ENCODE measurements at places on chromosomes 2 and 18.

- DNase-seq, result no peak
These were observed 753.6 kb upstream of the GCFC2 start for GRCh38 chr2:76464310-76464709.

DNA sequence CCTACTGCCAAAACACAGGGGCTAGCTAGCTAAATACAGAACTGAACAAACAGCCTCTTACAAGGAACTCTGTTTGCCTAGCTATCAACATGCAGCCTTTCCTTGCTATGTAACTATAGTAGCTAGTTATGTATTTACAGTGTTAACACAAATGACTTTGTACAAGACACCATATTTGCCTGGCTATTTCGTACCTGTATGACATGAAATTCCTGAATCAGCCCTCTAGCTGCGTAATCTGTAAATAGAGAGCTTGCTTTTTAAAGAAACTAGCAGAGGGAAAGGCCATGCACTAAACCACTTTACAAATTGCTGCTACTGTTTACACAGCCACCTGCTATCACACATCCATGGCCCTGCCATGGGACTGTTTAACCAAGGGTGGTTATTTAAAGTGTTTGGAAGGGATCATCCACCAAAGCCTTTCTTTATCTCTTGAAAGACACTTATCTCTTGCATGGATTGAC, 248.7 kb downstream of the TFCP2L1 start:
- DNase-seq, result no peak

- no peak for DNase-seq
These were observed 274.9 kb upstream of the GYPC start for GRCh38 chr2:126381091-126381490.

DNA sequence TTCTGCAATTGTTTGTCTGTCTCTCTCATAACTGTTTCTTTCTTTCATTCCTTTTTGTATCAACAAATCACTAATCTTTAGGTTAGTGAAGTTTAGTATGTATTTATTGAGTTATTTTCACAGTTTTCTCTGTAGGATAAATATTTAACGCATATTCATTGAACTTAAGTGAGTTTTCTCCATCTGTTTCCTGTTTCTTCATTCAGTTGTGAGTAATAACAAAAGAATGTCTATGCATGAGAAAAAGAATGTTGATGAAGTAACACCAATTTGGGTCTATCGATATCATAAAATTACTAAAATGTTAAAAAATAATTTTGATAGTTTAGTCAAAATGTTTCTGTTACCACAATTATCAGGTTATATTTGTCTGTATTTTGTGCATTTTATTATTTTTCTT, 948.0 kb downstream of the DSC3 start:
- DNase-seq, result no peak

DNA sequence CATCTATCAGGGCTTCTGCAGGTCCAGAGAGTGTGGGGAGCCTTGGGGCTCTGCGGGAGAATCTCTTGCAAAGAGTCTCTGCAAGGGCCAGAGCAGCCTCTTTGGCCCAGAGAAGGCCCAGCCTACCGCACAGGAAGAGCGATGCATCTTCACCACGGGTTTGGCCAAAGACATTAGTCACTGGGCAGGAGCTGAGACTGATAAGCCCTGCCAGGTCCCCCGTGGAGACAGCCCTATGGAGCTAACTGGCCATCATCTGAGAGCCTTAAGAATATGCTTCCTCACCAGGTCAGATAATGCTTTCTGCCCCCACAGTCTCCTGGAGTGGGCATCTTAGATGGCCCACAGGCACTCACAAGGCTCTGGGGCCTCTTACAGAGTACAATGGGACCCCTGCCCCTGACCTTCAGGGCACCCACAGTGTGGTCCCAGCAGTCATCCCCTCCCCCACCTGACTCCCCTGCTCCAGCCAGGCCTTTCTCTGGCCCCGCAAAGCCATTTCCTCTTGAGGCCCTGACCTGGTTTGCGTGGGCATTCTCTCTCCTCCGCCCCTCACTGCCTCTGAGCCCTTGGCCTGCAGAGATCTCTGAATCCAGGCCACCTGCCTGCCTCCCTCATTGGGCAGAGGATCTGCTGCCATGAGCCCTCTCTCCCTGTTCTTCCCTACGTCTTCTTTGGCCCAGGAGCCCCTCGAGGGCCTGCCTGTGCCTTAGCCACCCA, 31.9 kb upstream of the MAPRE3 start:
- DNase-seq, result no peak

- DNase-seq, result no peak
These were observed 11.8 kb upstream of the ACVR1 start for GRCh38 chr2:157887946-157888345.

DNA sequence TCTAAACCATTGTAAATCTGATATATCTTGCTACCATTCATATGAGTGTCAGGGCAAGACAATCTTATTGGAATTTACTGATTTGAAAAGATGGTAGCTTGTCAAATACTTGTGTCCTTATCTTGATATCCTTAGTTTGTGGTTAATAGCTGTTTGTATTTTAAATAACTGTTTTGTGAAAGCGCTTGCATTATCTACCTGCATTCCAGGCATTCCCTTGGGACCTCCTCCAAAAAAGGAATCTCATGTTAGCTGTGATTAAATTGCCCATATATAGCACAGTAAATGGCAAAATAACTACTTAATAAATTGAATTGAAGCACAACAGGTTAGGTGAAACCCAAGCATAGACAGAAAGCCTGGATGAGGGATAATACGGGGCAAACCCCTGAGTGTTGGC, 13.9 kb downstream of the CNTNAP5 start:
- no peak for DNase-seq

DNA sequence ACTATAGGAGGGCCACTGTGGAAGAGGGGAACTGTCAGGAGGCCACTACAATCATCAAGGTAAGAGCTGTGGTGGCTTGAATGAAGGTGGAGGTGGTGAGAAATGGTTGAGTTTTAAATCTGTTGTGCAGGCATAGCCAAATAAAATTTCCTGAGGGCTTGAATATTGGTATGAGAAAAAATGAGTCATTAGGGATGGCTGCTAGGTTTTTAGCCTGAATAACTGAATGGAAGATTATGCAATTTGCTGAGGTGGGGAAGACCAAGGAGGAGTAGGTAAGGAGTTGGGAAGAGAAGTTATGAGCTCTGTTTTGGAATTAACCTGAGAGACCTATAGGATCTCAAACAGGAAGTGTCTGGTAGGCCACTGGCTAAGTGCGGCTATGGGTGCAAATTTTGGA, 84.0 kb downstream of the KLHL14 start:
- no peak for DNase-seq

DNA sequence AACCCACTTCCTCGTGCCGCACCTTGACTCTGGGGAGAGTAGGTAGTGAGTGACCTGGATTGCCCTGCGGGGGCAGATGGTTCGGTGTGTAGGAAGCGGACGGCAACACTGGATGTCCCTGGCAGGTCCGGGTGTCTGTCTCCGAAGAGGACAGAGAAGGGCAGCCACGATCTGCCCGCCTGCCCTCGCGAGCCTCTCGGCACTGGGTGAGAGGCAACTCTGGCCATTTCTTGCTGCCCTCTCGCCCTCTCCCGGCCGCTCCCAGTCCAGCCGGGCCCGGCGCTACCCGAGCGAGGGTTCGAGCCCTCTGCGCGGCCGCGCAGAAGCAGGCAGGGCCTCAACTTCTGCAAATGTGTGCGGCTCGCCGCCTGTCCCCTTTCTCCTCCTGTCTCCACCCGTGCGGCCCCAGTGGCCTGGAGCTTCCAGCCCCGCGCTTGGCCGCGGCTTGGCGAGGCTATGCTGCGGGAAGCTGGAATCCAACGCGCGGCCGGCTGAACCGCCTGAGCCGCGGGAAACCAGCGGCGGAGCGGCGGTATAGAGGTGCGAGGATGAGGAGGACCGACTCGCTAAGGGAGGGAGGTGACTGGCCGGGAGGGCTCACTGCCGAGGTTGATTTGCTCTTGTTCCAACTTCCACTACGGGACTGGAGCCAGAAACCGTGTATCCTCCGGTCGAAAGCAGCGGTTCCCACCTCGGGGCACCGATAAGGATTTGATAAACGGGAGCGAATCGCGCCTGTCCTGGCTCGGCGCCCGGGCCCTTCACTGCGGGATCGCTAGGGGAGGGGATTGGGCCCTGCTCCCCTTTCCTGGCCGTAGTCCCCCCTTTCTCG, 1.5 kb downstream of the EPAS1 start:
- no peak for DNase-seq

GRCh38 chr18:42654556-42654955, 460.9 kb downstream of the RIT2 start:
- no peak for DNase-seq

GRCh38 chr2:231174211-231174651, 24.2 kb upstream of the ARMC9 start:
- DNase-seq, result no peak

GRCh38 chr2:100260712-100261620, 61.3 kb downstream of the LONRF2 start:
- no peak for DNase-seq

- no peak for DNase-seq
These were observed 254.9 kb downstream of the NDUFA10 start for GRCh38 chr2:239770246-239770639.

- no peak for DNase-seq
These were observed 97.1 kb upstream of the CELF4 start for GRCh38 chr18:37662546-37663339.

- DNase-seq, result no peak
These were observed 512.1 kb upstream of the SYT4 start for GRCh38 chr18:43789234-43790000.

- DNase-seq, result no peak
These were observed 44.5 kb upstream of the KCNE4 start for GRCh38 chr2:223007531-223007930.

DNA sequence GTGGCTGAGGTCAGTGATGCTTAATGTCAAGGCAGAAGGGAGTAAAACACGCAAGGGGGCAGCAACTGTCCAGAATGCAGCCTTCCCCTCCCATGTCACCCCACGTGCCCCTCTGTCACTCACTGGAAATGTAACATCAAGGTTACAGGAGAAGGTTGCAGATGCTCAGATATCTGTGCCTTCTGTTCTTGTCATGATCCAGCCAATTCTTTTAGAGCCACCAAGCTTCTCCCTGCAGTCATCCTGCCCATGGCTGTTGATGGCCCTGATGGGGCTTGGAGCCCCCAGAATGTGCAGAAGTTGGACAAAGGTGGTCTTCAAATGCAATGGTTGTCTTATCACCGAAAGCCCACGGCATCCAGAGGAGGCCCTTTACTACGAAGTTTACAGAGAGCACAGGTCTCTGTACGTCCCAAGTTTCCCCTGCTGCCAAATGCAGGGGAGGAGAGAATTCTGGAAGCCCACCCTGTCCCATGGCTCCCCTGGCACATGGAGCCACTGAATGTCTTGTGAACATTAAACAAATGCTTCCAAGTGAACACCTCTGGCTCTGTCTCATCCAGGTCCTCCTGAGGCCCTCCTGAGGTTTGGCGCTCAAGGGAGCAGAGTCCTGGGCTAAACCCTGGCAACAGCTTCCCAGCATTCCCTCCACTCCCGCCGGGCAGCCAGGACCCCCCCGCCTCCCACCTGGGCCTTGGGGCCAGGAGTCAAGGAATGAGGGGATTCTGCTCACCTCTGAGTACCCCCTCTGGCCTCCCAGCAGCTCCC, 4.5 kb upstream of the GPR55 start:
- no peak for DNase-seq

- no peak for DNase-seq
These were observed 441.4 kb downstream of the PARD3B start for GRCh38 chr2:204986641-204987040.

DNA sequence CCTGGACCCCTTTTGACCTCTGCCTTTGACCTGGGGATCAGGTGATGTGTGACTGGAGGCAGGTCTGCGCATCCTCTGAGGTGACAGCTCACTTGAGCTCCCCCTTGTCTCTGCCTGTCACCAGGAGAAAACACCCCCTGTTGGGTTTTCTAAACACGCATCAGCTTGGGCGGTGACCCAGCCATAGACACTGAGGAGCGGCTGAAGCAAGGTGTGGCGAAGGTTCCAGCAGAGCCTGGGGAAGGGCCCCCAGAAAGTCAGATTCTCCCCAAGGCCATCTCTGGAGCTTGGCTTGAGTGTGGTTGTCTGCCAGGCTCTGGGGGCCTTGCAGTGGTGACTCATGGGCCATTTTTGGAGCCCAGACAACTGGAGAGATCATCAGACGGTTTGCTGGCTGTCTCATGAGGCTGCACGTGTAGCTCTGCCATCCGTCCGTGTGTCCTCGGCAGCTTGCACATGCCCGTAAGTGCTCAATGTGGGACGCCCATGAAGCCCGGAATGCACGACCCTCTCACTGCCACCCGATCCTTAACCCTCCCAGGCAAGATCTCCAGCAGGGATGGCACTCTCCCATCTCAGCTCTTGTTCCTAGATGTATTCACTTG, 29.4 kb downstream of the SIX3 start:
- DNase-seq, result no peak
